ENCODE measurements at places on chromosomes 2 and 18.
A peak's percentile ranks its signal among the peaks of the same experiment; 100 is the strongest.

GRCh38 chr2:54864727-54865126 is 141.3 kb downstream of the EML6 start:
- DNase-seq: peak; percentile 18

- no peak for DNase-seq
Observed at GRCh38 chr2:71749671-71750101, 296.3 kb downstream of the DYSF start.

GRCh38 chr2:120303177-120303576 is 42.8 kb upstream of the INHBB start:
- DNase-seq: no peak

- DNase-seq: no peak
Observed at GRCh38 chr2:120596191-120596811, 139.4 kb upstream of the GLI2 start.

DNA sequence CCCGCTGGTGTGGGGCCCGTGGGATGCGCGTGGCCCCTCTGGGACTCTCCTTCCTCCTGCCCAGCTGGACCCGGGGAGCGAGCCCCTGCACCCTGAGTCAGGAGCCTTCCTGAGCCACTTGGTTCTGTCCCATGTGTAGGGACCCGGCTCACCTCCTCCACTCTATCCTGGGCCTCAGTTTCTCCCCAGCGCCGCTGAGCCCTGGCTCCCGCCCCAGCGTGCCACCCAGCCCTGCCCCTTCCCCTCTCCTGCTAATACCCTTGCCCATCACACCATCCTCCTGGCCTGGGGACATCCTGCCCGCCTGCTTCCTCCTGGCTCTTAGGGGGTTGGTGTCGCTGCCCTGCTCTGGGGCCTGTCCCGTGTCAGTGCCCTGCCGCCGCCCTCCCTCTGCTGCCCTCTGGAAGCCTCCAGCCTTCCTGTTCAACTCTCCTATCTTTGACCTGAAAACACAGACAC is 24.8 kb downstream of the GPC1 start:
- DNase-seq: no peak

GRCh38 chr18:75083131-75083530 is 125.8 kb downstream of the PTGR3 start:
- DNase-seq: no peak

GRCh38 chr2:150735894-150736498 is 248.5 kb upstream of the RND3 start:
- DNase-seq: no peak

- no peak for DNase-seq
Observed at GRCh38 chr2:6676241-6676640, 189.5 kb downstream of the CMPK2 start.

- no peak for DNase-seq
Observed at GRCh38 chr2:236281423-236281822, 17.2 kb upstream of the ASB18 start.

DNA sequence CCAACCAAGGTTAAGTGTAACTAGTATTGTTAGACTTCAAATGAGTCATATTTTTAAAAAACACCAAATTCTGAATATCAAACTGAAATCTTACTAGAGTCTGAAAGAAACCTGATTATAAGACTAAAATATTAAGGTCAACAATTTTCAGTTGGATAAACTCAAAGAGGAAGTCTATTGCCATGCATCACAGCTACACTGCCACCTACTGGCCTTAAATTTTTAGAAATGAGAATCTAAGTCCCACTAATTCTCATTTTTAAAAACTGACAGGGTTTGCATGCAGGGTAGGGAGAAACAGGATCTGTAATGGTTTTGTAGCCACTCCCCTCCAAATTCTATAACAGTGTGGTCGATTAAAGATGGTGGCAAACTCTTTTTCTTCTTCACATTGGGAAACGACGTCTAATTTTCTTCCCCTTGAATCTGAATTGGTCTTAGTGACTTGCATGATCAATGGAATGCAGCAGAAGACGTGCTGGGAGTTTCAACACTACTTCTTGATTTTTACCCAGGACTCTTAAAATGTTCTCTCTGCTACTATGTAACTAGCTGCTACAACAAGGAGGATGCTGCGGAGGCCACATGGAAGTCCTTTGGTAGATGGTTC is 176.1 kb upstream of the SESTD1 start:
- peak; percentile 66 for DNase-seq

GRCh38 chr18:621291-622043 is 24.7 kb downstream of the CLUL1 start:
- no peak for DNase-seq

DNA sequence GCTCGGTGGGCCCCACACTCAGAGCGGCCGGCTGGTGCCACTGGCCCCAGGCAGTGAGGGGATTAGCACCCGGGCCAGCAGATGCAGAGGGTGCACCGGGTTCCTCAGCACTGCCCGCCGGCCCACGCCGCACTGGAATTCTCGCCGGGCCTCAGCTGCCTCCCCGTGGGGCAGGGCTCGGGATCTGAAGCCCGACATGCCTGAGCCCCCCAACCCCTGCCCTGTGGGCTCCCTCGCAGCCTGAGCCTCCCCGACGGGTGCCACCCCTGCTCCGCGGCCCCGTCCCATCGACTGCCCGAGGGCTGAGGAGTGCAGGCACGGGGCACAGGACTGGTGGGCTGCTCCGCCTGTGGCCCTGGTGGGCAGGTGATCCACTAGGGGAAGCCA is 37.6 kb upstream of the TWSG1 start:
- no peak for DNase-seq

- DNase-seq: no peak
Observed at GRCh38 chr2:42486145-42486906, 7.5 kb downstream of the KCNG3 start.

DNA sequence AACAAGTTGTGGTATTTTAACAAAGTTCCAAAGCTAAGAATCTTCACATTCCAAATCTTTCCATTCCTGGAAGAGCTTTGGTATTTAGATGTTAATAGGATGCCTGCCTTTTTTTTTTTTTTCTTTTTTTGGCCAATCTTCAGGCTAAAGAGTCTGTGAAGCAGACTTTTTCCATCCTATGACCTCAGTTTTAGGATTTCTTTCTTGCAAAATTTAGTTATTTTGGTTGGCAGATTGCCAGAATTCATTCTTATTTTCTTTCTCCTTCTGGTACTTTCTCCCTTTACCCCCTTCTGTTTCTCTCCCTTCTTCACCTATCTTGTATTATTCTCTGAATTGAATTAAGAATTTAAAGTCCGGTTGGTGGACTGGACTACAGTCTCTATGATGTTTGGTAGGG is 217.8 kb upstream of the REV1 start:
- no peak for DNase-seq

DNA sequence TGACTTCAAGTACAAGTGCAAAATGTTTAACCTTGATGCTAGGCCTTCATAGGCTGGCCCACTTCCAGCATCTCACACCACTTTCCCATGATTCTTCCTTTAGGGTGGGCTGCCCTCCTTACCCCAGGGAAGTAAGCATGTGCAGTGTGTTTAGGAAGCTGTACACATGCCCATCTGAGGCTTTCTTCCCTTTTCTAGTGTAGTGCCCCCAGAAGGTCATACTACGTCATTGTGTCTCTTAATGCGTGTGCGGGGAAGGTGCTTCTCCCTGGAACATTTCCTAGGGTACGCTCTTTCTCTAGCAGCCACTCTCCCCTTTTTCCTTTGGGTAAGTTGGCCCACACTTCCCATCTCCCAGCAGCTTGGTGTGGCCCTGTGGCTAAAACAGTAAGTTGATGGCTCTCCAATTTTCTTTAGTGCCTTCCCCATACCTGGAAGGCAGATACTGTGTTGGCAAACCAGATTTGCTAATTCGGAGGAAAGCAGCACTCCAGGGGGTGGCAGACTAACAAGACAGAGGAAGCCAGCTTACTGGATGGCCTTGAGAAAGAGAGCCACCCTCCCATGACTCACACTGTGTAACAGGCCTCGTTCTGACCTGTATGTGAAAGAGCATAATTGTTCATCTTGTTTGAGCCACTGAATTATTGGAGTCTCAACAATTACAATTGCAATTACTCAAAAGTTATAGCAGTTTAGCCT is 1.1 kb upstream of the SULT6B1 start:
- peak; percentile 86 for DNase-seq

- peak; percentile 93 for DNase-seq
Observed at GRCh38 chr2:112259509-112260294, 4.9 kb upstream of the ZC3H8 start.
